Nephron progenitor cell (in vitro differentiated cells): ENCODE measurements at places on chromosomes 2 and 18.

DNA sequence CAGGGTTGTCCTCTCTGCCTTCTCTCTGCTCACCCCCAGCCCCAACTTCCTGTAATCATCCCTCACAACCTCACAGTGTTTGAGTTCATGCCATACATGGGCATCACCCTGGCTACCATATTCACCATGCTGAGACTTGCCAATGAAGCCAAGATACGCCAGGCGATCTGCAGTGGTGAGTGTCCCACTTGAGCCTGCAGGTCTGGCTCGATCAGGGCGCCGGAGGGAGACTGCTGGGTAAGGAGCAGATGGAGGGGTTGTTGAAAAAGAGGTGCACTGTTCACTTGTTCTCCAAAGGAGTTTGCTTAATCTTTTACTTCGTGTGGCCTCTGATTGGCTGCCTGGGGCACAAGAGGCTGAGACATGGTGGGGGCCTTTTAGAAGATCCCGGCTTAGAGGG, 14.6 kb downstream of the MROH2A start:
- no peak for DNase-seq

GRCh38 chr18:48138660-48139430, 208.4 kb upstream of the SMAD2 start:
- DNase-seq, result no peak

DNA sequence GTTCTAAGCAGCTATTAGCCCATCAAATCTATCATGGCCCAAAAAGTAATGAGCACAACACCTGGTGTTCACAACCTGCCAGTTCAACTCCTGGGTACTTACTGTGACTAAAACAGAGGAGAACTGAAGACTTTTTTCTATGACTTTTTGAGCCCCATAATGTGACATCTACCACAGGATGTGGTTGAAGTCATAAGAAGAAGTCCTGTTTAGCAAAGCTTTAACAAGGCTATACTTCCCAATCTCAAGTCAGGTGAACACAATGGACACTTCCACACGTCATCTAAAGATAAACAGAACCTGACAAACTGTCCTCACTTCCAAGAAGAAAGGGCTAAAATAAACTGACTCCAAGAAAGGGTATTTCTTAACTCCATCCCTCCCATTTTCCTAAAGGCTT, 138.8 kb downstream of the ATAD2B start:
- no peak for DNase-seq

- no peak for DNase-seq
Observed at GRCh38 chr2:46870051-46870839, 45.4 kb downstream of the MCFD2 start.

GRCh38 chr2:69916106-69916505, 1.2 kb downstream of the MXD1 start:
- DNase-seq, result no peak

- DNase-seq, result no peak
Observed at GRCh38 chr2:222604749-222605515, 51.0 kb downstream of the FARSB start.

- DNase-seq, result no peak
Observed at GRCh38 chr2:202039278-202040078, 5.8 kb downstream of the FZD7 start.

GRCh38 chr2:15797231-15797938, 143.0 kb upstream of the MYCN start:
- DNase-seq, result no peak

- DNase-seq, result no peak
Observed at GRCh38 chr2:16908656-16909055, 243.0 kb upstream of the CYRIA start.

- no peak for DNase-seq
Observed at GRCh38 chr2:78118037-78118436, 595.9 kb upstream of the LRRTM4 start.

DNA sequence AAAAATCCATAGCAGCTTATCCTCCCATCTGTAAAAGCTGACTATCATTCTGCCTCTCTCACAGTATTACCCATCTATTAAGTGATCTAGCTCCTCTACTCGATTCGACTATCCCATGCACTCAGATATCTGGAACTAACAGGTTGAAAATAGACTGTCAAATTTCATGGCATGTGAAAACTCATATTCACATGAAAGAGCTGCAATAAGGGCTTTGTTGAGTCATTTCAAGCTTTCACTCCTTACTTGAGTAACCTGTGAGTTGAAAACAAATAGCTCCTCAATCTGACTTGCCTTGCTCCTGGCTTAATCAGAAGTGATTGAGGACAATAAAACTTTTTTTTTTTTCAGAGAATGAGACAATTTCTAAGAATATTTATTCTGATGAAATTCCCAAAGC, 192.4 kb upstream of the ERBB4 start:
- no peak for DNase-seq

GRCh38 chr2:172231508-172231907, 128.8 kb upstream of the DLX2 start:
- DNase-seq, result no peak
